ENCODE measurements at places on chromosomes 1 and 21.

DNA sequence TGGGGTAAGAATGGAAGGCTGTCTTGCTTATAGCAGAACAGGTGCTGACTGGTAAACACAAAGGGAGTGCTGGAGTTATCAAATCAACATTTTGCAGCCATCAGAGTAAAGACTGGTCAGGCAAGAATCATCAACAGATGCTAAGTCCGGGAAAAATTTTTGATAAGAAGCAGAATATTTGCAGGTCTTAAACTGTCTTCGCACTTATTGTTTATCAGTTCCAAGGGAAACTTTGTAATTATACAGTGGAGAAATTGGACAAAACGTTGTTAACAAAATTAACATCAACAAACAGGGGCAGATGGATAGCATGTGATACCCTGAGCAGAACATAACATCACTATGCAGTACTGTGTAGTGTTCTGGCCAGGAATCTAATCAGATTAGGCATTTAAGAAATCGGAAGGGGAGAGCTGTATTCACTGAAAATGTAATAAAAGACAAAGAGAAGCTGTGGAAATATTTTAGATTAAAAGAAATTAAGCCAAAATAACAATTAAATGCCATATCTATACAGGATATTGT, 127.1 kb downstream of the DAB1 start:
- no peak for DNase-seq

GRCh38 chr1:15932612-15933011, 43.3 kb downstream of the ZBTB17 start:
- DNase-seq, result no peak

DNA sequence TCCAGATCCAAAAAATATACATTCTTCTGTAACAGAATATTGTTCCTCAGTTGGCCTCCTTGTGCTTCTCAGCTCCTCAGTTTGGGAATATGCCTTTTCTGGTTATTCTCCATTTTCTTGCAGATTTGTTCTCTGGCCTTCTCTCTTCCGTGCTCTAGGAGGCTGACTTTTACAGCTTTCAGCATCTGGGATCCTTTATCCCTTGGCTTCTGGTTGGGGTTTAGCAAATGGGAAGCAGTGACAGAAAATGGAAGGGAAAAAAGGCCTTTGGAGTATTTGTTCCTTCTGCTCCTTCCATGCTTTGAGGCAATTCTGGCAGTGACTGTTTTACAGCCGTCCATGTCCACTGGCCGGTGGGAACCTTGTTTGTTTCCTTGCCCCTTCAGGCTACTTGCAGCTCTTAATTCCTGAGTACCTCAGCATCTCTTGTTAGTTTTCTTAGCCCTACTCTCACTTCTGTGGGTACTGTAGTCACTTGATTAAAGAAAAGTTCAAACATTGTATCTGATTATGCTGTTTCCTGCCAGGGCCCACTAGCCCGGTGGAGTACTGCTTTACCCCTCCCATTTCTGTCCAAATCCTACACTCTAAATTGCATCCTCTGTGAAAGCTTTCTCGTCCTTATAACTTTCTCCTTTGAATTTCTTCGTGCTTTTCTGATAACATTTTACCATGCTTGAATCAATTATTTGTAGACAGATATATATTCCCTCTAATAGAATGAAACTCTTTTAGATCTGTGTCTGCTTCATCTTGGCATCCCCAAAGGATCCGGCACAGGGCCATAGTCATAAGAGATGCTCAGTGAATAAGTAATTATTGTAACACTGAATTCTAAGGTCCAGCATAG, 118.2 kb downstream of the OSBPL9 start:
- DNase-seq, result no peak

GRCh38 chr1:67495327-67495726, 65.1 kb upstream of the SERBP1 start:
- no peak for DNase-seq

DNA sequence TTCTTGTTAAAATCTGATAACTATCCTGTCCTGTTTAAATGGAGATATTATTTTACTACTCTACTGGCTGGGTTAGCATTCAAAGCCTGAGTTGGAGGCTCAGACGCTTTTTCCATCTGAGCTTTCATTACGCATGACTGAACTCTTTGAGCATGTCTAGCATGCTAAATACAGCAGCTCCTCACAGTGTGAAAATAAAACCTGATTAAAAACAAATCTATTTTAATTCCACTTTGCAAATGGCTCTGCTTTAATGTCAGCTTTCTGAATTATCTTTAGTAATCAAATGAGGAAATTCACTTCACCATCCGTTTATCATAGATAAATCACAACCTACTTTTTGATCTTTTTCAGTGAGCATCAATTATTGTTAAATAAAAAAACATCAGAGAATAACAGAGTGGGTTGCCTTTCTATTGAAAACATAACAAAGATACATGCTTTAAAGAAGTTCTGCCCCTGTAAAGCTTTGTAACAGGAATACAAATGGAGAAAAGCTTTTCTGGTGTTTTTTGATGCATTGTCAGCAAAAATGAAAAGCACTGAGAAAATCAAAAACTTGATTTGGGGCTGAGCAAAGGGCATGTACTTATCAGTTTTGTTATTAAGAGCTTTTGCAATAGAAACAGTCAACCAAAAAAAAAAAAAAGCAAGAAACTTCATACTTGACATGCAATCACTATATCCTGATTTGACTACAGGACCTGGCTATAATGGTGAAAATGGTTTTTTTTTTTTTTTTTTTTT, 3.5 kb upstream of the SPEN start:
- DNase-seq, result no peak

- DNase-seq, result peak; percentile 29
Observed at GRCh38 chr21:36989699-36990507, 16.6 kb upstream of the RIPPLY3 start.

- DNase-seq, result no peak
Observed at GRCh38 chr1:9700340-9700739, 48.8 kb downstream of the PIK3CD start.

DNA sequence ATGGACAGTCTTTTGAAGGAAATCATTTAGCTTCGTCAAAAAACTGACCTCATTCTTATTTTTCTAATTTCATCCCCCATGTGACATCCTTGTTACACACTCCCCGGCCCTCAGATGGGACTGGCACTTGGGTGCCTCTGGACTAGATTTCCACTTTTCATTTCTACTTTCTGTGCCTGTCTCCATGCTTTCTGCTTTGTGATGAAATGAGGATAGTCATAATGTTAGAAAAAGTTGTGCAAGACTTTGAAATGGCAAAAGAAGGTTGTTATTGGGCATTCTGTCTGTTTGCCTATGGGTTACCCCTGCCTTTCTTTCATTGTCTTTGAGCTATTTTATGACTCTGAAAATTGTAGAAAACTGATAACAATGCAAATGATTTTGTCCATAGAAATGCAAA, 54.9 kb downstream of the MDM4 start:
- DNase-seq, result no peak

DNA sequence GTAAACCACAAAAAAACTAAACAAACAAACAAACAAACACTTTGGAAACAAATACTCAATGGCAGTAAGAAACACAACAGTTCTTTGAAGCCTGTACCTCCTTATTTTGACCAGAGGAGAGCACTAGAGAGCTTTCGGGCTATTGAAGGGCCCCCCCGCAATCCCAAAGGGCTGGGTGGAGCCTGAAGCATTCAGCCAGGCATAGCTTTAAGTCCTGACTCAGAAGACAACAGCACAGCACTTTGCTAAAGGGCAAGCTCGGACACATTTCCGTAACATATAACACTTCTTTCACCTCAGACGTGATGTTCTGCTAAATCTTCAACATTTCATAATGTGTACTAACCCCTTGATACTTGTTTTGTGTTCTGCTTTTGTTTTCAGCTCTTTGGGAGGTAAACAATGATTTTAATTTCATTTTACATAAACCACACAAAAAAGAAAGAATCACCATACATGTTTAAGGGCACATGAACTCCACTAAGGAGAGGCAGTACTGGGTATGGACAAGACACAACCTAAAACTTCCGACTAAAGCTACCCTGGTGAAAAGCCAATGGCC, 9.7 kb upstream of the SHCBP1L start:
- DNase-seq, result peak; percentile 16

DNA sequence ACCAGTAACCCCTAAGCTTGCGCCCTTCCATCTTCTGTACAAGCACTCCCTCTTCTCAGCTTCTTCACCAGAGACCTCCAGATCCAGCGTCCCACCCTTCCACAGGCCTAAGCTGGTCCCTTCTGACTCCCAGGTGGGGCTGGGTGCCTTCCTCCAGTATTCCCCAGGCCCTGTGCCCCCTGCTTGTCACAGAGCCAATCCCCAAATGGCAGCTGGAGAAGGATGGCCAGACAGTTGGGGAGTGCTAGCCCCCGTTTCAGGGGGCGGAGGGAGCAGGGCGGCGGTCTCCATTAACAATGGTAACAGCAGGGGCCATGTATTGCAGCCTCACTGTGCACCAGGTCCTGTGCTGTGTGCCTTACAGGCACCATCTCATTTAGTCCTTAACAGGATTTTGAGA, 85.7 kb downstream of the KCNN3 start:
- DNase-seq, result no peak

- no peak for DNase-seq
Observed at GRCh38 chr1:162151900-162152829, 82.7 kb downstream of the NOS1AP start.

DNA sequence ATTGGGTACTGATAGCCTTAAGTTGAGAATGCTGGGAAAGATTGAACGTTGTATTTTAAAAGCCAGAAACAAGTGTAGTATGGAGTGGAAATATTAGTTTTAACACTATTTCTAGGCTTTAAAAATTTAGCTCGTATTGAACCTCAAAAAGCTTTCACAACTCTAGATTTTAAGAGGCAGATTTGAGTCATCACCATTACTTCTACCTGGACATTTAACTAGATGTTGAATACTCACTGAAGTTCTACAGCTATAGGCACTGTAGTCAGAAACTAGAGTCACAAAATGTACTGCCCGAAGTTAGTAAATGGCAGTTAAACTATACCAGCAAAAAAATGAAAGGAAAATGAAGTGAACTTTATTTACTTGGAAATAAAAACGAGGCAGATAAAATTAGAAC, 96.5 kb downstream of the NEK7 start:
- DNase-seq, result no peak

DNA sequence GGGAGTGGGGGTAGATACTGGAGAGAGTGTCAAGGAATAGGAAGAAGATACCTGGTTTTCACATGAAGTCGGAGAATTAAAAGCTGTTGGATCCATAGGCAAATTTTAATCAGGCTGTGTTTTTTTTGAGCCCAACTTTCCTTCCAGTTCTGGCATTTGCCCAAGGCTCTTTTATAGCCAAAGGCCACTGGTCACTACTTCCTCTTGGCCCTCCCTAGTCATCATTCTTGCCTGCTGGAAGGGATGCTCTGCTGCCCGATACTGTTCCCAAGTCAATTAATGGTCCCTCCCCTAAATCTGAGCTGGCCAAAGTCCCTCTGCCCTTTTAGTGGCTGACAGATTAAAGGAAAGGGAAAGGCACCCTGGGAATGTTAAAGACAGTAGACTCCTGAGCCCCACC, 102.8 kb upstream of the ZNF648 start:
- no peak for DNase-seq

Data from esophagus squamous epithelium (tissue), 5 donors.